ENCODE measurements at places on chromosomes 13 and 19.

DNA sequence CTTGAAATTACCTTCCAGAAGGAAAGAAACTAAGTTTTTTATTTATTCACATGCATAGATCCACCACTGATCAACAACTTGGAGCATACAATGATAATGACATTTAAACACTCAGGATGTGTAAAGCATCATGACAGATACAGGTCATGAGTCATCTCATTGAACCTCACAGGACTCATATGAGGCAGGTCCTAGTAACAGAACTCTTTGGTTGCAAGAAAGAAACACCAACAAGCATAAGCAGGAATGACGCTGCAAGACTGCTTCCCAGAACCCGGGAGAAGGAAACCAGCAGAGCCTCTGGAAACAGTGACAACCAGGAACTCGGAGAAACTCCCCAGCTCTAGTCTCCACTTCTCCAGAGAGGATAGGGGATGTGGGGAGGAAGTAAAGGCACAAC is 60.8 kb upstream of the IPO5 start:
- no peak overlapping the region for H3K27ac ChIP-seq
- peak; percentile 22 for DNase-seq
- H3K27me3 ChIP-seq: no peaks in the 10 kb centered on the region
- H3K36me3 ChIP-seq: no peaks in the 10 kb centered on the region
- H3K4me1 ChIP-seq: no peaks in the 10 kb centered on the region

GRCh38 chr13:106678646-106679418 is 110.9 kb upstream of the ARGLU1 start:
- H3K36me3 ChIP-seq: no peaks in the 10 kb centered on the region
- no peaks in the 10 kb centered on the region for H3K27me3 ChIP-seq
- no peak overlapping the region for H3K4me3 ChIP-seq
- no peak overlapping the region for H3K27ac ChIP-seq

DNA sequence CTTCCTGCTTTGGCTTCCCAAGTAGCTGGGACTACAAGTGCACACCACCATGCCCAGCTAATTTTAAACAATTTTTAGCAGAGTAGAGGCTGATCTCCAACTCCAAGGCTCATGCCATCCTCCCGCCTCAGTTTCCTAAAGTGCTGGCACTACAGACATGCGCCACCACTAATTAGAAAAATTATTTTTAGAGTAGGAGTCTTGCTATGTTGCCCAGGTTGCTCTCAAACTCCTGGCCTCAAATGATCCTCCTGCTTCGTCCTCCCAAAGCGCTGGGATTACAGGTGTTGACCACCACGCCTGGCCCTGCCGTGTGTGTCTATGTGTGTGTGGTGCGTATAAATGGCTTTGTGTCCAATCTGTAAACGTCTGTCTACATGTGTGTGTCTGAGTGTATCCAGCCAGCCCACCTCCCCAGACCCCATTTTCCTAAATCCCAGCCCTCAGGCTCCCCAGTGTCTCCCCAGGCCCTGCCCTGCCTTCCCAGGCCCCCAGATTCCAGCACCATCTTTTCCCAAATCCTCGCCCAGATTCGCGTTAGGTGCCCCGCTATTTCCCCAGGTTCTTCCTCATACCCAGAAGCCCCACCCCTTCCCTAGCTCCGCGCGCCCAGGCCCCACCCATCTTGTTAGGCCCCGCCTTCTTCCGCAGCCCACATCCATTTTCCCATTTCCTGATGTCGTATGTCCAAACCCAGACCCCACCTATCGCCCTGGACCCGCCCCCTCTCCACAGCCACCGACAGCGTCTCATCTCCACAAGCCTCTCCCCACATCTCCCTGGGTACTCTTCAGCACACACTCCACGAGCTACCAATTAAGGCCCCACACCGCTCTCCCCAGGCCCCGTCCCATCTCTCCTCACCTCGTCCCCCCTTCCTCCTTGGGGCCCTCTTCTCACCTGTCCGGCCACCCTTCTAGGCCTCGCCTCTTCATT is 24.9 kb downstream of the SLC8A2 start:
- H3K4me3 ChIP-seq: no peak overlapping the region
- H3K27ac ChIP-seq: no peak overlapping the region
- no peak for DNase-seq
- H3K4me1 ChIP-seq: peaks cover 10% of the 10 kb centered on the region
- peaks cover 87% of the 10 kb centered on the region for H3K27me3 ChIP-seq

DNA sequence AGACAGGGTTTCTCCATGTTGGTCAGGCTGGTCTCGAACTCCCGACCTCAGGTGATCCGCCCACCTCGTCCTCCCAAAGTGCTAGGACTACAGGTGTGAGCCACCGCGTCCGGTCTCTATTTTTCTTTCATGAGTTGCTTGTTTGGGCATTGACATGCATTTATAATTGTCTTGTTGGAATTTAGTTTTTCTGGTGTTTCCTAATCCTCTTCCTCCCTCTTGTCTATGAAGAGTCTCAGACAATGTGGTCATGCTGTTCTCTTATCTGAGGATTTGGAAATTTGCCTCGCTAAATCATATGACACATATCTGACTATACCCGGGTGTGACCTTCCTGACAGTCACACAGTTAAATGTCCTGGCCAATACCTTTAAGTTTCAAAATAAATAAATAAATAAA is 7.4 kb upstream of the CEACAM18 start:
- H3K27ac ChIP-seq: no peak overlapping the region
- no peaks in the 10 kb centered on the region for H3K4me1 ChIP-seq
- no peak overlapping the region for H3K4me3 ChIP-seq
- no peaks in the 10 kb centered on the region for H3K27me3 ChIP-seq

DNA sequence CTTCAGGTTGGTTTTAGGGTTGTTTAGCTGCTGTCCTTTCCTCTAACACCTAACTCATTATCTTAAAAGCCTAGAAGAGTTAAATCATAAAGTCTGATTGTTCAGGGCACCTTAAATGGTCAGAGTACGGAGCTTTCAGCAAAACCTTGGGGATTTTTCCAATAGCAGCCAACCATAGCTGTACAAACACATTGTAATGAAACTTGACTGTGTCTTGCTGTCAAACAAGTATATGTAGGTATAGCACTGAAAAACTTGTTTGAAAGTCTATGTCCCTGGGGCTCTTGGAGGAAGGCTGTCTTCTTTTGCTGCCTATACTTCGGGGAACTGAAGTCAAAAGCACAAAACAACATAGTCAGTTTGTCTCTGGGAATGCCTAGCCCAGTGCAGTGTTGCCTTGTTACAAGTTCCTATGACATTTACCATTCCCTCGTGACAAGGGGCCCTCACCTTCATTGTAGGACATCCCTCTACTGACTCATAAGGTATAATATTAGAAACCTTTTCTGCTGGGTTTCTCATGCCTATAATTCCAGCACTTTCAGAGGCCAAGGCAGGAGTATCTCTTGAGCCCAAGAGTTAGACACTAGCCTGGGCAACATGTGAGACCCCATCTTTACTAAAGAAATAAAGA is 474.5 kb upstream of the NBEA start:
- H3K4me3 ChIP-seq: no peak overlapping the region
- H3K27me3 ChIP-seq: no peaks in the 10 kb centered on the region
- DNase-seq: no peak
- H3K36me3 ChIP-seq: peaks cover 5% of the 10 kb centered on the region

DNA sequence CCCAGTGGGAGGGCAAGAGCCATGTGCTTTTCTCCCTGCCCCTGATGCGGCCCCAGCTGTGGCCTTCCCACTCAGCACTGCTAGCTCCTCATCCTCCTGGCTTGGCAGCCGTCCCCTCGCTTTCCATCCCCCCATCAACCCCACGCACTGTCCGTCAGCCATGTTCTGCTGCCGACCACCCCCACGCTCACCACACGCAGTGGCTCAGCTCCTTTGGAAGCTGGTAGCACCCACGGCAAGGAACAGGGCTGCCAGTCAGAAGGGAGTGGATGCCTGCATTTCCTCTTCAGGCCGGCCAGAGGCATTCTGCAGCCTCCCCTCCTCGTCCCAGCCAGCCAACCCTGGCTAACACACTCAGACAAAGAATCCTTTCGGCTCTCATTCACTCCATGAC is 6.3 kb downstream of the CALM3 start:
- H3K27ac ChIP-seq: no peak overlapping the region
- H3K36me3 ChIP-seq: peaks cover 54% of the 10 kb centered on the region
- no peak for DNase-seq
- no peak overlapping the region for H3K4me3 ChIP-seq

DNA sequence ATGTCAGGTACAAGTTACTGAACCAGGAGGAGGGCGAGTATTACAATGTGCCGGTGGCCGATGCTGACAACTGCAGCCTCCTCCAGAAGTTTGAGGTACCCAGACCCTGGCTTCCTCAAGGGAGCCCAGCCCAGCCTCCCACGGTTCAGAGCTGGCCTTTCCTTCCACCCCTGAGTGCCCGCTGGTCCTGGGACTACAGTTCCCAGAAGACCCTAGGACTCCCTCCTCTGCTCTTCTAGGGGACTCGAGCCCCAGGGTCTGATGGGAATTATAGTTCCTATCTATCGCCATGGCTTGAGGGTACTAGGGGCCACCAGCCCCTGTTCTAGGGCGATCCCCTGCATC is 11.0 kb downstream of the PRKCG start:
- DNase-seq: no peak
- H3K27me3 ChIP-seq: peaks cover 44% of the 10 kb centered on the region
- H3K4me1 ChIP-seq: no peaks in the 10 kb centered on the region
- no peak overlapping the region for H3K27ac ChIP-seq
- peaks cover 10% of the 10 kb centered on the region for H3K36me3 ChIP-seq

DNA sequence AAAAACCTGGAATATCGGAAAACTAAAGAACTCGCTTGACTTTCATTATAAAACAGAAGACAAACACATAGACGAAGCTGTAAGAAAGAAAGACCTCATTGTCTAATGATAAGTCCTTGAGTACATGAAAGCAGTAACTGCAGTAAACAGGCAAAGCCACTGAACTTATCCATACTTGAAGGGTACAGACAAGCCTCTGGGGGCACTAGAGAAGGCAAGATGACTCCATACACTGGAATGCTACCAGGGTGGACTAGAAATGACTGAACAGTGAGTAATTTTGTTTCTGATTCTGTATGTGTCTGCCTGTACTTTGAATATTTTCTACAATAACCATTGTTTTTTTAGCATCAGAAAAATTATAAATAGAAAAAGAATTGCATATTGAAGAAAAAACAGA is 507.9 kb downstream of the UQCRFS1 start:
- H3K4me3 ChIP-seq: no peak overlapping the region
- no peaks in the 10 kb centered on the region for H3K4me1 ChIP-seq
- H3K36me3 ChIP-seq: no peaks in the 10 kb centered on the region
- H3K27me3 ChIP-seq: no peaks in the 10 kb centered on the region
- H3K27ac ChIP-seq: no peak overlapping the region

DNA sequence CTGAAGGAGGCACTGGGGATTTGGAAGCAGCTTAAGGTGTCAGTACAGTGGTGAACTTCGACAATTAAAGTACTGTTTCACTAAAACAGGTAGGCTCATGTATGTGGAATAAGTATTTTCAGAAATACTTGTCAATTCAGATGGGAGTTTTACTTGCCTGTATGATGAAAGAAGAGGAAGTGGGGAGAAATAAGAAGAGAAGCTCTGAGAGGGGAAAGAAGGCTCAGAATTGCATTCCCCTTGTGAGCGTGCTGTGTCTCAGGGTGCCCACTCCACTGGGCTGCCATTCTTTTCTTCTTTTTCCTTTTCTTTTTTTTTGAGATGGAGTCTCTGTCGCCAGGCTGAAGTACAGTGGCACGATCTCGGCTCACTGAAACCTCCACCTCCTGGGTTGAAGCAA is 38.6 kb upstream of the RNF17 start:
- peaks cover 2% of the 10 kb centered on the region for H3K27me3 ChIP-seq
- H3K4me1 ChIP-seq: no peaks in the 10 kb centered on the region
- H3K27ac ChIP-seq: no peak overlapping the region
- no peak for DNase-seq
- H3K4me3 ChIP-seq: no peak overlapping the region

- no peaks in the 10 kb centered on the region for H3K27me3 ChIP-seq
- H3K27ac ChIP-seq: peak overlapping the region; percentile 86
- DNase-seq: peak; percentile 55
- peaks cover 30% of the 10 kb centered on the region for H3K4me1 ChIP-seq
- H3K4me3 ChIP-seq: peak overlapping the region; percentile 74
- peaks cover 17% of the 10 kb centered on the region for H3K36me3 ChIP-seq
Measured at GRCh38 chr19:13118424-13119193, 545 bp downstream of the NACC1 start.

GRCh38 chr13:111482806-111483620 is 162.6 kb downstream of the TEX29 start:
- no peak for DNase-seq
- H3K4me1 ChIP-seq: no peaks in the 10 kb centered on the region
- peaks cover 17% of the 10 kb centered on the region for H3K27me3 ChIP-seq
- H3K4me3 ChIP-seq: no peak overlapping the region

DNA sequence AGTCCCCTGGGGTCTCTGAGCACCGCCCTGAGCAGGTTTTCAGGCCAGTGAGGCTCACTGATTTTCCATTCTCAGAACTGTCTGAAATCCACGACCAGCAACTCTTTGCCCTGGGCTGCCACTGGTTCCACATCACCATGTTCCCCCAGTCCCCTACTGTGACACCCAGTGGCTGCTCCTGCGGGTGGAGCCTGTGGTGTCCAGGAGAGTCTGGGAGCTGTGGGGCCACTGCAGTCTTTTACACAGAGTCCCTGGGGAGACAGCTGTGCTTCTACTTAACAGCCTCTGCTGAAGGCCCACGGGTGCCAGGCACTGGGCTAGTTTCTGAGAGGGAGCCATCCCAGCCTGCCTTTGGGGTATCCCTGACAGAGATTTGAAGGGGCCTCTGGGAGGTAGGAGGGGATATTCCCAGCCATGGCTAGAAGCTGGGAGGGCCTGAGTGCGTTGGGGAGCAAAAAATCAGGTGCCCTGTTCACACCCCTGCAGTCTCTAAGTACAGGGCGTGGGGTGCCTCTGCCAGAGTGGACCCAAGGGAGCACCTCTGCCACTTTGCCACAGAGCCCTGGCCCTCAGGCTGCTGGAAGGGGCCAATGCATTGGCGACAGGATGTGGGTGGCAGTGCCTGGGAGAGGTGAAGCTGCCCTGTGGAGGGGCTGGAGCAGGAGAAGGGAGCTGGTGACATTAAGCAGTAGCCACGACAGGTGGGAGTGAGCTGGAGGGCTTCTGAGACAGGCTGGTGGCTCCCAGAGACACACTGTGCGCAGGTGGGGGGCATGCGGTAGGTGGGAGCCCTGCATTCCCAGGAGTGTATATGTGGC is 200.2 kb upstream of the ZNF536 start:
- no peaks in the 10 kb centered on the region for H3K4me1 ChIP-seq
- H3K27me3 ChIP-seq: no peaks in the 10 kb centered on the region
- no peak overlapping the region for H3K4me3 ChIP-seq
- no peaks in the 10 kb centered on the region for H3K36me3 ChIP-seq
- no peak for DNase-seq

DNA sequence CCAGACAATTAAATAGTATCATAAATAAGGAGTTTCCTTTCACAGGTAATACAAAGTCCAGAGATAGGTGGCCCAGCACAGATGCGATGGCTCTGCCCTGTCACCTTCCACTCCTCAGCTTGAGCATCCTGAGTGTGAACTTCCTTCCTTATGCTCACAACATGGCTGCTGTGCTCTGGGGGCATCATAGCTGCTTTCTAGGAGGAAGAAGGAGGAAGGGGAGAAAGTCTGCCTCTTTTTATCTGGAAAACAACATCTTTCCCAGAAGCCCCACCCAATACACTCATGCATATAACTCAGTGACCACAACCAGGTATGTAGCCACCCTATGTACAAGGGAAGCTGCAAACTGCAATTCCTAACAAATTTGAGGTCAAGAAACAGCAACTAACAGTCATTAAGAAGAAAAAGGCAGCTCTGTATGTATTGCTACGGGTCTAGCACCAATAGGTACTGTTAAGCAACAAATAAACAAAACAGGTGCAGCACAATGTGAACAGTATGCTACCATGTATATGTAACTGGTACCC is 201.2 kb upstream of the UBL3 start:
- H3K27ac ChIP-seq: no peak overlapping the region
- no peaks in the 10 kb centered on the region for H3K36me3 ChIP-seq
- peaks cover 7% of the 10 kb centered on the region for H3K4me1 ChIP-seq
- no peak overlapping the region for H3K4me3 ChIP-seq
- no peak for DNase-seq

Data from MCF 10A (cell line).